ENCODE measurements at places on chromosomes 4 and X.

GRCh38 chr4:11484531-11484930 lies 55.8 kb upstream of the HS3ST1 start:
- DNase-seq, result no peak

DNA sequence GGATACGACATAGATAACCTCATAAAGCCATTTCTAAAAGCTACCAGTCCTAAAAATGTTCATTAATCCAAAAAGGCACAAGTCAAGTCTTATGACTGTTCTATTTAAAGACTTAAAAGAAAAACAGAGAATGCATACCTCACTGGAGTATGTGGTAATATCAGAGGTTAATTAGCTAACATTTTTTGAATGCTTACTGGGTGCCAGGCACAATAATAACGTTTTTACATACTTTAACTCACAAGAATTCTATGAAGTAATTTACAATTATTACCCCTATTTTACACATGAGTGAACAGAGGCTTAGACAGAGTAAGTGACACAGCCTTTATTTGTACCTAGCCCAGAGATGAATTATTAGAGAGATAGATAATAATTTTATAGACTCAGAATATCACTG lies 207.5 kb downstream of the PDGFC start:
- DNase-seq, result no peak

DNA sequence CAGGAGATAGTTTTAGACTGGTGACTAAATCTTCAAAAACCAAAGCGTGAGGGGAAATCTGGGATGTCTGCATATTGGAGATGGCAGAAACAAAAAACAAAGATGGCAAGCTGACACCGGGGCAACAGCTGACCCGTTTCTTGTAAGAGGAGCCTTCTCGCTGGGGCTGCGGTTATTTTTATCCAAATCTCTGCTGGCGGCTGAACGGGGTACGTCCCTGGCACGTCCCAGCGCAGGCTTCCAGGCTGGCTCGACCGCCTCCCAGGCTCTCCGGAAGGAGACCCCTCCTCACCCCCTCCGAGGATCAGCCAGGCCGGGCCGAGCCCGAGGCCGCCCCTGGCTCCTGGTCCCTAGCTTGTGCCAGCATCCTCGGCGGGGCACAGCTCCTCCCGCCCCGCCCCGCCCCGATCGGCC lies 403 bp downstream of the SGCB start:
- DNase-seq, result no peak

GRCh38 chrX:51192104-51192503 lies 140.5 kb upstream of the NUDT10 start:
- DNase-seq, result no peak

GRCh38 chrX:134324359-134324758 lies 87.4 kb downstream of the CCDC160 start:
- no peak for DNase-seq

DNA sequence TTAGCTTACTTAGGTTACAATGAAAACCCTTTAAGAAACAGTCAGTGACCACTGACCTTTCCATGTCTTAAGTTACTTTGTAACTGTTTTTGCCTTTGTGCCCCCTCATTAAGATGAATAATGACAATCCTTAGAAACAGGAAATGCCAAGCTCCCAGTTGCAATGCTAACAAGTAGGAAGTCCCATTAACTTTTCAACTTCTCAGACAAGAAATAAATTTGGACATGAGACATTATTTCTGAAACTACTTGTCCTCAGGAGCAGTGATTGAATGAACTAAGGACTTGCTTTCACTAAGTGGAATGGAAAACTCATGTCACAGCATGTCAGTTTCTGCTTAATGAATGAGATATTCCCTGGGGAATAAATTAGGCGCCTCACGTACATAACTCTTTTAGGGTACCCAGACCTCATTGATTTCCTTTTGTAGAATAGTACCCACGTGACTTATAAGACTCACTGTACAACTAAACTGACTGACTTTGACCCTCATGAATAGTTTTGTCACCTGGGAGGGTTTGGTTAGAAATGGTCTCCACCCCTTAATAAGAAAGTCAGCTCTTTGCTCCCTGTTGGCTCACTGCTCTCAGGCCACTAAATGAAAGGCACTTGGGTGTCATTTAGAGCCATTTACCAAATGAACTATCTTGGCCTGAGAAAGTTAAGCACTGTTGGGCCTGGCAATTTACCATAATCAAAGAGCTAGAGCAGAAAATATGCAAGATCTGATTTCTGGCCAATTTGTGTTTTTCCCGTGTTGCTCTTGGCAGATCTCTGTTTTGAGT lies 383.9 kb downstream of the RPA4 start:
- DNase-seq, result no peak

DNA sequence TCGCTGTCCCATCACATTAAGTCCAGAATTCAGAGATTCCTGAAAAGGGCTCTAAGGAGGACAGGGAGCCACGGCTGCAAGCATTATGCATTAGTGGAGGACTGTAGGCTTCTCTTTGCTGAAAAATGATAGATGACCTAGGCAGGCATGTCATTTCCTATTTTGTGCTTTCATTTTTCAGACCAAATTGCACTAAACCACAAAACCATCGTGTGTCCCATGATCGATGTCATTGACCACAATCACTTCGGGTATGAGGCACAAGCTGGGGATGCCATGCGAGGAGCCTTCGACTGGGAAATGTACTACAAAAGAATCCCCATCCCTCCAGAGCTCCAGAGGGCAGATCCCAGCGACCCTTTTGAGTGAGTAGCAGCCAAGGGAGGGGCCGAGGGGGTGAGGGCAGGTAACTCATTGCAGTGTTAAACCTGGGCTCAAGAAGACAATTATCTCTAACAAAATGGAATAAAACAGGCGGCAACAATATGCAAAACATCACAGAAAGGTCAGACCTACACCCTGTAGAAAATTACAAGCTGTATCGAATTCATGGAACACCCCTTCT lies 355.2 kb upstream of the GALNT7 start:
- DNase-seq, result no peak

- no peak for DNase-seq
Measured at GRCh38 chr4:86280246-86280645, 79.6 kb downstream of the MAPK10 start.

GRCh38 chrX:139825618-139826017 lies 107.2 kb downstream of the ATP11C start:
- no peak for DNase-seq

GRCh38 chrX:6738518-6739470 lies 203.9 kb upstream of the VCX3A start:
- no peak for DNase-seq

DNA sequence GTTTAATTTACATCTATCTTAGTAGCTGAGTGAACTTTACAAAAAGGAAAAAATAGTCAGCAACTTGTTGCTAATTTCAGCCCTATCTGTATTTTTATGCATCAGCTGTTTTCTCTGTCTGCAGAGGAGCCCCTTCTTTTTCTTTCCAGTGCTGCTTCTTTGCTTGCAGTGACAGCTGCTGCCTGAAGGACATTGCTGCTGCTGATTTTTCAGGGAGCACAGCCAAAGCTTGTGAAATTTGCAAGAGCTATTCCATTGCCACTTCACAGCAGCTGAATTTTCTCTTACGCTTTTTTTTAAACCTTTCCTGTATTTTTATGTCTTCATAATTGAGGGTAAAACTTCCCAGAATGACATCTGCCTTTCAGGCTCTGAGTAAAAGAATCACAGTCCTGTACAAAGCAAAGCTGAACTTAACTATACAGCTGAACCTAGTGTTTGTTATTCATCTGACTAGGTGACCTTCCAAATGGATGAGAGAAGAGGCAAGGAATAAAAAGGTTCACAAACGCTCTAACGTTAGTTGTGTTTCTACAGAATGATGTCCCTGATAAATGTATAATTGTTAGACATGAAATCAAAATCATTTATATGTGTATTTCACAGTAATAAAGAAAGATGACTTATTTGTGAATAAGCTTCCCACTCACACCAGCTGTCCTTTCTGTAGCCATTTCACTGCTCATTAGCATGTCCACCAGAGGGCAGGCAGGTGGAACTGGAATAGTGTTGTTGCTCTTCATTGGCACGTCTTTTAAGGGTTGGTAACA lies 541.4 kb downstream of the ADGRL3 start:
- DNase-seq, result no peak

- DNase-seq, result no peak
Measured at GRCh38 chrX:150857453-150857852, 41.0 kb downstream of the CD99L2 start.

DNA sequence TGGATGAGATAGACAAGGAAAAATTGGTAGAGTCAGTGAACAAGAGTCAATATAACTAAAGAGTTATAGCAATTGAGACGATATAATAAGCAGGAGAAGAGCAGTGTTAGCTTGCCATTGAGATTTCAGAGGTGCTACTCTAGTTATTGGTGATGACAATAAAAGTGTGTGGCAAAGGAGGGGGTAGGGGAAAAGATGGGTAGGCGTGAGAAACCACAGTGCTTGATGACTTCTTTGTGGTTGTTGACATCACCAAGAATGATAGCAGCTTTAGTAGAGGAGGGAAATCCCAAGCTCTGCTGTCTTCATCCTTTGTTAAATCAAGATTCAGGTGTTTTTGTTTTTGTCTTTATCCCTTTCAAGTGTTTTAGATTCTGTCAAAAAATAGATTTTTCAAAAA lies 179.9 kb upstream of the PPP3CA start:
- DNase-seq, result no peak
